Activated naive CD8-positive, alpha-beta T cell treated with anti-CD3 and anti-CD28 coated beads for 36 hours (primary cell): ENCODE measurements at places on chromosomes 2 and 18.

- DNase-seq = no peak
Measured at GRCh38 chr2:180657054-180657453, 323.4 kb upstream of the UBE2E3 start.

GRCh38 chr18:72783530-72783929 is 84.3 kb downstream of the NETO1 start:
- no peak for DNase-seq

DNA sequence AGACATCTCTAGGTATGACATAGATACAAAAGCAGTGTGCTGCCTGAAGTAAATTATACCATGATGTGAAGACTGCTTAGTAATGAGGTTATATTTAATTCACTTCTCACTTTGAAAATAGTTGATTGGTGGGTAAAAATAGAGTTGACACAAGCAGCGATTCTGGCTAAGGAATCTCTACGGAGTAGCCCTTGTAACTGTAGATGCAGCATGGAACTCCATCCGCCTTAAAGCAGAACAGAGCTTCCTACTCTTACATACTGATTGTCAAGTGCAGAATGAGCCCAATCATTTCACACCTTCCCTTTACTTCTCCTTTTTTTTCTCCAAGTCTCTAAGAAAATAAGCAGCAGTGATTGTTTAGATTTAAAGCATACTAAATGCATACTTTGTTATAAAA is 1594.6 kb upstream of the SLC39A10 start:
- no peak for DNase-seq

DNA sequence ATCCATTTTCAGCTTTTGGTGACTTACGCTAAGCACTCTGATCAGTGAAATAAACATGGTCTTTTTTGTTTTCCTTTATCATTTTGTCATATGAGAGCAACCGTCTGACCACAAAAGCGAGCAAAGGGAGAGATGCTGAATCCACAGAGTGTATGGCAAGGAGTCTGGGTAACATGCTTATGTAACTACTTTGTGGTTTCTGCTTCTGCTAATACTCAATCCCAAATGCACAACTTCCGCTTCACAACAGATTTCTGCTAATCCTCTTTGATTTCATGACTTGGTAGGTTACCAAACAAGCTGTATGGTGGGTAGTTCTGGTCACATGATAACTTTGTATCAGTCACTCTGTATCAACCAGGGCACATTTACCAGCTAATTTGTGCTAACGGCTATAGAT is 908.4 kb upstream of the CRIM1 start:
- no peak for DNase-seq

DNA sequence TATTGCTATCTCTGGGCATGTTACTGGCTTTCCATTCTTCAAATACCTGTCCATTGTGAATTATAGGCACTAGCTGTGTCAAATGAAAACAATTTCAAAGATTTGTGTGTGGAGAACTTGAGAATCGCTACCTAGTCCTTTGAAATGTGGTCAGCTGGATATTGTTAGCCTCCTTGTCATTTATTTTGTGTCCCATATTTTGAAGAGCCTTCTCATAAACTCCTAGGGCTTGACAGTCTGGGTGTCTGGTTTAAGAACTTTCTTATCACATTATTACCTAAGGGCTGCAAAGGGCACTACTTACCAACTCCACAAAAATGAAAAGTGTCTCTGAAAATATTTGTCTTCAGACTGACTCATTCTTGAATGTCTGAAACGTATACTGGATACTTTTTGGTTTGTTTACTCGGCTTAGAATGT is 50.2 kb downstream of the COL4A3 start:
- DNase-seq = no peak

GRCh38 chr2:151766437-151767153 is 32.3 kb upstream of the NEB start:
- no peak for DNase-seq

DNA sequence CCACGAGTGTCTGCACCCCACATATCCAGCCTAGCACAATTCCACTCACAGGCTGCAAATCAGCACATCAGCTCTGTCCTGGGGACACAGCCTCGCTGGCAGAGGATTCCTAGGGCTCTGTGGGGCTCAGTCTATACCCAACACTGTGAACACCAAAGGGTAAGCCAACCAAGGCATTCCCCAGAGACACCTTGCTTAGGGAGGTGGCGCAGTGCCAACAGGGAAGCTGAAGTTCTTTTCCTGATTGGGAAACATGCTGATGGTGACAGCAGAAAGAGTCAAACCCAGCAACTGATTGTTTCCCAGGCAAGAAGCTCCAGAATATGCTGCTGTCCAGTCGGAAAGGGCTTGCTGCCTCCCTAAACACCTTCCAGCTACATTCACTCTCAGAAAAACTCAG is 55.8 kb downstream of the TTC32 start:
- DNase-seq = no peak

- DNase-seq = no peak
Measured at GRCh38 chr18:42508683-42509296, 553.8 kb downstream of the PIK3C3 start.

DNA sequence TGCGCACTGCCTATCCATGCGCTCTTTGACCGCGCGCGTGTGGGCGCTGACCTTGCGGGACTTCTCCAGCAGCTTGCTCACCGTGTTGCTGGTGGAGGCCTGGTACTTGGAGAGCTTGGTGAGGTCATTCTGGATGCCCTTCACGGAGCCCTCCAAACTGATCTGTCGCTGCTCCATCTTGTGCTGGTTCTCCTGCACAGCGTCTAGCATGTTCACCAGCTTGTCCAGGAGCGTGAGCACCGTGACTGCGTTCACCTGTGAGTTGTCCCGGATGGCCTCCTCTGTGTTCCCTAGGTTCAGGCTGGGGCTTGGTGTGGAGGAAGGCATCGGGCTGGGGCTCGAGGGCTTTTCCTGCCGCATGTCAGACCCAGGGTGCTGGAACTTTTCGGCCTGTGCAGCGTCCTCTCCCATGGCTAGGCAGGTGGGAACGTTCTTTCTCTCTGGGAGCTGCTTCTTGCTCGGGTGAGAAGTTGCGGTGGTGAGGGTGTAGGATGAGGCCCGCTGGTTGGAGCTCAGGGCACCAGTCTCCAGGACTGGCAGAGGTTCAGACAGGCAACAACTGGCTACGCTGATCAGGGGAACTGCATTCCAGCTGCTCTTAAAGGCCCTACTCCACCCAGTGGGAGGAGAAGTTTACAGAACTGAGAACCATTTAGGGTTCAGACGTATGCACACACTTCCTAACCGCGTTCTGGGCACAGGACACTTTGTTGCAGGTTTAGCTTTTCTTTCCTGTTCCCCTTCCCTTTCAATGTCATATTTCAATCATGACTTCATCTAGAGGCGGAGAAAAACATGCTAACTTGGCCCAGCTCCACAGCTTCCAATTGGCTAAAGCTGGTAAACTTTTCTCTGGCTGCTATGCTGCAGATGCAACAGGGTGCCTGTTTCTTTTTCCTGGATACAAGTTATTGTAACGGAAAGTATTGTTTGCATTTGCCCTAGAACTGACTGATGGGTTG is at the start of gene CAVIN2:
CAVIN2 (minus strand) TSS at position 574 of the 962 bp plus-strand sequence; CDS start at position 411, 163 bp downstream.
- DNase-seq = no peak

DNA sequence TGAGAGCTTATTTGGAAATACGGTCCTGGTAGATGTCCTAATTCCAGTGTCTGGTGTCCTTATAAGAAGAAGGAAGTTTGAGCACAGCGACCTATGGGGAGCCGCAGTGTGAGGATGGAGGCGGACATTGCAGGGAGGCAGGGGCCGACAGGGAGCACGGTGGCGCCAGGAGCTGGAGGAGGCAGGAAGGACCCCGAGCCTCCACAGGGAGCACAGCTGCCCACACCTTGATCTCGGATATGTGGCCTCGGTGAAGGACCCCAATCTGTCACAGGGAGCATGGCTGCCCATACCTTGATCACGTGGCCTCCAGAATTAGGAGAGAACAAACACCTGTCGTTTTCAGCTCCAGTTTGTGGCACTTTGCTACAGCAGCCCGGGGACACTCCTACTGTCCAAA is 461.6 kb upstream of the SALL3 start:
- no peak for DNase-seq

DNA sequence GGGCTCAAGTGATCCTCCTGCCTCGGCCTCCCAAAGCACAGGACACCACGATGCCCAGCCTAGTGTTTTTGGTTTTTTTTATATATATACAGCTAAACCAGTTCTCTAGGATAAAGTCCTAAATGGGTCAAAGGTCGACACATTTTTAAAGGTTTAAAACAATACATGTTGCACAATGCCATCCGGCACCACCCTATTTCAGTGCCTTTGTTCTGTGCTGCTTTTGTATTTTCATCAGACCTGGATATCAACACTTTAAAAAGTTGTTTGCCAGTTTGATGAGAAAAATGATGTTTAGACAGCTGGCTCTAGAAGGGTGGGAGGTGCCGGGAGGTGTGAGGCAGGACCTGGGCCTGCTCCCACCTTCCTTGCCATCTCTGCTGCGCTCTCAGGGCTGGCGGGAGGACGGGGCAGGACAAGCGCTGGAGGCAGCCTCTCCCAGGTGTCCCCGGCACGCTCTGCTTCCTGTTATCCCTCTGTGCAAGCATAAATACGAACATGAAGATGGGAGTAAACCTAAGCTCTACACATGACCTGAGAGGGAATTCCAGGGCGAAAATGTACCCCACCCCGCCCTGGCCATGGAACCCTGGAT is 103.7 kb downstream of the HS6ST1 start:
- no peak for DNase-seq

GRCh38 chr18:54181856-54182602 is 42.4 kb downstream of the MBD2 start:
- no peak for DNase-seq

DNA sequence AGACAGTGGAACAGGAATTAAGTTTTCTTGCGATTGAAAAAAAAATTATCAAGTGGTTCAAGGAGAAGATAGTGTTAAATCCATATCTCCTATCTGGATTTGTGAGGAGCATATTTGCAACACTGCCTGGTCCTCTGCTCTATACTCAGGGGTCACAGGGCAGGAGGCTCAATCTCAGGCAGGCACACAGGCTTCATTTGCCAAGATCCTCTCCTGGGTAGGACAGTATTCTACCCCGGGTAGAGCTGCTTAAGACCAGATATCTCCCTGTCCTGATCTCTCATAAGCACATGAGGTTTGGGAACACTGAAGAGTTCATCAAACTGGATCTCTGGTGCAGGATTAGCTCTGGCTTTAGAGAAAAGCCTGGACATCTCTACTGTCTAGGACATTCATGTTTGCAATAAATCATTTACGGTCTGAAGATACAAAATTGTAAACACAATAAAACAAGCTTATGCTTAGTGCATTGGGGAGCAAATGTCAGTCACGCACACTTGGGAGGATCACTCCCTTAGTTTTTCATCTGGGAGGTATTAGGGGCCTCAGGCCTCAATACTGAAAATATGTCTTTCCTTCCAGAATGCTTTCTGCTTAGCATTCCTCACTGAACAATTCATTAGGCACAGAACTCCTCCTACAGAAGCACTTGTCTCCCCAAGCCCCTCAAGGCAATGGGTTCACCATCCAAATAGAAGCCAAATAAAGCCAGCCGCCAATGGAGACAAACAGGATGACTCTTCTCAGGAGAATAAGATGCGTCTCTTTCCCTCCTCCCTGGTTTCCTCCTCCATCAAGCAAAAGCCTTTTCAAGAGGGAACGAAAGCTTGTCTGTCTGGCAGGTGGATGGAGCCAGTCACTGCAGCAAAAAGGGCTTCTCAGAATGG is 34.1 kb upstream of the LCLAT1 start:
- no peak for DNase-seq

- DNase-seq = no peak
Measured at GRCh38 chr2:179605341-179605740, 256.1 kb downstream of the ZNF385B start.

DNA sequence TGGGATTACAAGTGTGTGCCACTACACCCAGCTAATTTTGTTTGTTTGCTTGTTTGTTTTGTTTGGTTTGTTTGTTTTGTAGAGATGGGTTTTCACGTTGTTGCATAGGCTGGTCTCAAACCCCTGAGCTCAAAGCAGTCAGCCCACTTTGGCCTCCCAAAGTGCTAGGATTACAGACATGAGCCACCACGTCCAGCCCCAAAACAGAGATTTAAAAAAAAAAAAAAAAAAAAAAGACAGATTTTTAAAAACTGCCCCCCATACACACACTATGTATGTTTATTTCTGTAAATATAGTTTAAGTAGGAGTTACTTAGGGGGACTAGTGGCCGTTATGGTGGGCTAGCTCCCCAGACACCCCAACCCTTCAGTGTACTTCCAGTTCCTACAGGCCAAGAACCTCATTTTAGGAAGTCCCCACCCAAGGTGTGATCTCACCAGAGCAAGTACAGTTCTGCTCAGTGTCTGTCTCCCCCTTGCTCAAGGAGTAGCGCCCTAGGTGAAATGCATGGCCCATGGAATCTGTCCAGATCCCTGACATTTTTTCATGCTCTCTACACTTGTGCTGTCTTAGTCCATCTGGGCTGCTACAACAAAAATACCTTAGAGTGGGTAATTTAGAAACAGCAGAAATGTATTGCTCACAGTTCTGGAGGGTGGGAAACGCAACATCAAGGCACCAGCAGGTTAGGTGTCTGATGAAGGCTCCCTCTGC is 1.6 kb upstream of the TMBIM1 start:
- no peak for DNase-seq

DNA sequence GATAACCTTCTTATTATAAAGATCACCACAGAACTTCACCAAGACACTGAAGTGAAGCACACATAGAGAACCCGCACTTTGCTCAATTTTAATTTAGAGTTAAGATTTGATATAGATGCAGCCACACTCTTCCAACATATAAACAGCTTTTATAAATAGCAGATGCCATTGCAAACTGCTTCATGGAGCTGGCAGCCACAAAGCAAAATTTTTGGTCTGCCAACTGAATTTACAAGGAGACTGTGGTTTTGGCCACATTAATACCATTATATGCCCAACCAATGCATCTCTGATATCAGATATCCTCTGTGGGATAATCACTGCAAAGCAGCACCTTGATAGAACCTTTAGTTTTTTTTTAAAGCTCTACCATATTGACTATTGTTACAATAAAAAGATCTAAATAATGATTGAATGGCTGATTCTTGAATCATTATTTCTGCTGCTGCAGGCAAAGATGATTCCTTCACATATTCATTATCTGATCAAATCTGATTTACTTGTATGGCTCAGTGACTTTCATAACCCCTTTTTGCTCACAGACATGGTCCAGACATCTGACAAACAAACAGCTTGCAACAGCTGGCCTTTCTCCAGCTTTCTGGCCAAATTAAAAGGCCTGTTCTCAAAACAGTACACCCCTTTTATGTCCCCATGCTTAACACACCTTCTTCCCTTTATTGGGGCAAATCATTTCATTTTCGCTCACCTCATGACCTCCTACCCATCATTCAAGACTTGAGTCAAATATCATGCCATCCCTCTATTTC is 88.4 kb downstream of the METTL4 start:
- DNase-seq = no peak
